ENCODE measurements at places on chromosomes 5 and 9.

- DNase-seq = no peak
Observed at GRCh38 chr5:6772886-6773285, 59.7 kb downstream of the TENT4A start.

GRCh38 chr9:21174671-21175070 lies 8.2 kb upstream of the IFNA21 start:
- DNase-seq = no peak

- no peak for DNase-seq
Observed at GRCh38 chr5:106481374-106481773, 1189.4 kb downstream of the EFNA5 start.

GRCh38 chr5:61263072-61263471 lies 69.0 kb upstream of the ZSWIM6 start:
- DNase-seq = no peak

DNA sequence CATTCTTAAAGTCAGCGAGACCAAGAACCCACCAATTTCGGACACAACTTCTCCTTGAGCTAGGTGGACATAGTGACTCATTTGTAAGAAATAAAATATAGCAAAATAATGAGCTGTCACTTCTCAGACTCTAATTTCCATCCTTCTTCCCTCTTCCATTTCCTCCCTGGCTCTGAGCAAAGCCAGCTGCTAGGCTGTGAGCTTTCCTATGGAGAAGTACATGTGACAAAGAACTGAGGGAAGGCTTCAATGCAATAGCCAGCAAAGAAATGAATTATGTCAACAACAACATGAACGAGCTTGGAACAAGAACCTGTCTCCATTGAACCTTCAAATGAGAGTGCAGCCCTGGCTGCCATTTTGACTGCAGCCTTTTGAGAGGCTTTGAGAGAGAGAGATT lies 25.9 kb upstream of the SELENOP start:
- no peak for DNase-seq

DNA sequence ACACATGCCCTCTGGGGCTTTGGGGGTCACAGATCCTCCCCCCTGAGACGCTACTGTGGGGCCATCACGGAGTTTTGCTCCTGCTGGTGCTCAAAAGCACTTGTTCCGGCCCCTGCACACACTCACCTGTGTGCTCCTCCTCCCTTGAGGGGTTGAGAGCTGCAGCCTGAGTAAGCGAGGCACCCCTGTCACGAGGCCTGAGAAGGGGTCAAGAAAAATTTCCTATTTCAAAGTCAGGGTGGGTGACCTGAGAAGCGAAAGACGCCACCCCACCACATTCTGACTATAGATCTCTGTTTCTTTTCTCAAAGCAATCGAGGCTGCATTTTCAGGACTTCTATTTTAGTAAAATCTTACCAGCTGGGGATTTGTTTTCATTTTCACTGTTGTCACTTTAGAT lies 138.5 kb downstream of the DCP2 start:
- DNase-seq = no peak

GRCh38 chr9:18728642-18729041 lies 254.7 kb downstream of the ADAMTSL1 start:
- no peak for DNase-seq

DNA sequence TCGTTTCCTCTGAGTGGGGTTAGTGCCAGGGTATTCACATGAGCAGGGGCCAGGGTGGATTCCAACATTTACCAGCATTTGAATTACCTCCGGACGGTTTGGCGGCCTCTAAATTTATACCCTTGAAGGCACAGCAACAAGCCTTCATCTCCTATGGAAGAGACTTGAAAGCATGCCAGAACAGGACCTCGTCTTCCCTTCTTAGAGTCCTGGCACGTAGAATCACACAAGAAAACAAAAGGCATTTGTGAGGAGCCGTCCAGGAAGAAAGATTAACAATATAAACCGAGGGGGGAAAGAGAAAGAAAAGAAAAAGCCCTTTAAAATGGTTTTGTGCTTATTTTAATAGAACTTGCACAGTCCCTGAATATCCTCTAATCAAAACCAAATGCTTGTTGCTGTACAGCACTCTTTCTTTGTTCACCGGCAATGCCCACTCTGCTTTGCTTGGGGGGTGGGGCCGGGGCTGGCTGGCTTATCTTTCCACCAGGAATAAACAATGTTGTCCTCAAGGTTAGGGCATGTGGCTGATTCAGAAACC lies 575.8 kb upstream of the ZNF462 start:
- DNase-seq = no peak

DNA sequence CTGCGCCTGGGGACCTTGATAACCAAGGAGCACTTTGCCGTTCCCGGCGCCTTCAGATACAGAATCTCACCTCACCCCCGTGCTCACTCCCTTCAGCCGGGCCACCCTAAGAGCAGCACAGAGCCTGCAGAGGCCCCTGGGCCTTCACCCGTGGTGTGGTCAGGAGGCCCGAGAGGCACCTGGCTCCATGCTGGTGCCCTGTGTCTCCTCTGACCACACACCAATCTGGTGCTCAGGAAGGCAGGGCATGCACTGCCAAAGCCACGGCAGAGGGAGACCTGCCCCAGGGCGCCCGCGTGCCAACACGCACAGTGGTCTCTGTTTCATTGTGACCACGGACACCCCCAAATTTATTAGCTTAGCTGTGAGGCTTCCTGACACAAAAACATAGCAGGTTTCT lies 11.3 kb downstream of the IRX4 start:
- DNase-seq = no peak

GRCh38 chr9:81964218-81965171 lies 21.2 kb downstream of the SPATA31D3 start:
- DNase-seq = no peak

DNA sequence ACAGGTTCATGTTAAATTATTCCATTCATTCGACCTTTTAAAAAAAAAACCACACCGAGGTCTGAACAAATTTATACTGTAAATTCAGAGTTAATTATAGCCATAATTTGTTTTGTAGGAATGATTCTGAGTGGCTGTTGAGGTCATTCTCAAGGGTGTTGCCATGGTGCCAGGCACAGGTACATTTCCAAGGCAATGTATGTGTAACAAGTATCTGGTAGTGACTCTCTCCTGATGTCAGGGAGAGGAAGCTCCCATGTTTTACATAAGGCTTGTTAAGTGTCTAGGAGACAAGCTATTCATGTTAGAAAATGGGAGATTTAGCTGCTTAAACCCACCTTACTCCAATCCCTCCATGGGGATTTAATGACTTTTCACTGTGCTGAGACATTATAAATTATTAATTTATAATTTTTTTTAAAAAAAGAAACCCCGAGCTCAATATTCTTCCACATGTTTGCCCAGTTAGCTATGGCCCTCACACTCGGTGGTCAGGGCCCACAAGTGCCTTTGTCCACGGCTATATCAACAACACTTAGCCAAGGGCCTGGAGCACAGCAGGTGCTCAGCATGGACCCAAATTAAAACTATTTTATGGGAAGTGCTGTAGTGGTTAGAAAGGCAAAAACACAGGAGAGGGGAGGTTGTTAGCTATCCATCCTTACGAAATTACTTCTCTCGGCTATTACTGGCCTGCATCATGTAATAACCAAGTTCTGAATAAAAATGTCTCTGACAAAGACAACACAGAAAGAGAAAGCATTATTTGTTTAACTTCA lies 154.6 kb upstream of the GNA14 start:
- no peak for DNase-seq

GRCh38 chr5:10192309-10192708 lies 57.4 kb downstream of the ATPSCKMT start:
- DNase-seq = no peak

DNA sequence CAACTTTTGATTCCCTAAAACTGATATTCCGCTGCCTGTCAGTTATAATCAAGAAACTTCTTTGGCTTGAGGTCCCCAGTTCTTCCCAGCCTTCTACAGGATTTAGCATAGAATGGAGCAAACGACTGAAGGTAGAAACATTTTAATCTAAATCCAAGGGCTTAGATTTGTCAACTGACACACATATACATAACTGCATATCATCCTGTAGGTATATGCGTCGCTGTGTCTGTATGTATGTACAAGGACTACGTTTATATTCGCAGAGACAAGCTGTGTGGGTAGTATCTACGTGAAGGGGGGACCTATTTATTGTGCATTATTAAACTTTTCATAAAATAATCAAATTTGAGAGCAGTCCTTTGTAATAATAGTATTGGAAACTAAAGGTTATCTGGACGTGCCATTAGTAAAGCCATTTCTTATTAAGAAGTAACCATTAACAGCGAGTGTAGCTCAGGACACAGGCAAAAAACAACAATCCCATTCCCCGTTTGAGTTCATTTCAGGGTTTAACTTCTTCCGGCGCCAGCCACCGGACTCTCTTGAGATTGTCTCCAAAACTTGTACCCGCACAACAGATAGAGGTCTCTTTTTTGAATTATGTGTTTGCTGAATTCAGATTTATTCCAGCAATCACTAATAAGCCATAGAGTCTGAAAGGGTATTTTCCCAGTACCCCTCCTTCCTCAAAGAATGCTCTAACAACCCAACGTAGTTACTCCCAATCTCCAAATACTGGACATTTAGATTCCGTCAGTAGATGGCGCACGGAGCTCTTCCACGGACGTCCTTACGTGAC lies 2.1 kb upstream of the MLLT3 start:
- DNase-seq = no peak
